ENCODE measurements at places on chromosomes 1 and 21.

- no peak for DNase-seq
These were observed 276.2 kb downstream of the NEGR1 start for GRCh38 chr1:72006092-72006491.

DNA sequence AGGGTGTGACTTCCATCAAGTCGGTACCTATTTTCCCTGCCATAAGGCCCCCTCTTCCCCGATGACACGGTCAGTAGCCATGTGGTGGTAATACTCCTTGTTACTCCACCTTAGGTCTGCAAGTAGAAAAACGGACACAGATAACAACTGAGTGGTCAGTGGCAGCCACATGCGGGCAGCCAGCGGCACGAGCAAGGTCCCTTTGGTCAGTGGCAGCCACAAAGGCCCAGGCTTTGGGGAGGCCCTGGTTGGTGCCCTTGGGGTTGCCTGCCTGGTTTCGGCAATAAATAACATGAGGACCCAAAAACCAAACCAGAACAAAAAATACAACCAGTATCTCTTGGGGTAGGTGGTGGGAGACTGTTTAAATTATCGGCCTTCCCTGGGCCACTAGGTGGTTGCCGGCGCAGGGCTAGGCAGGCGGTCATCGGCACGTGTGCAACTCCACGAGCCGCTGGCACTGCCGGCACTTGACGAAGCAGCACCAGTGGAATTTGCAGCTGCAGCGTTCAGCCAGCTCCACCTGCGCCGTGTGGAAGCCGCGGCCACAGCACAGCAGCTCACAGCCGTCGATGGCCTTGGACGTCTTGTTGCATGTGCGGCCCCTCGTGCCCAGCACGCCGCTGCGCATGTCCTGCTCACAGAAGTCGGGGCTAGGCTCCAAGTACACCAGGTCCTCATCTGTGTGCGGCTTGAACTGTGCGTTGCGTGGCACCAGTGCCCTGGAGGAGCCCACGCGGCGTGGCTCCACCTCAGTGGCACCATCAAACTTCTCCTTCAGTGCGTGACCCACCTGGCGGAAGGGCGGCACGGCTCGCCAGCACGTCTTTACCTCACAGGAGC, 23.1 kb downstream of the WNT4 start:
- DNase-seq = no peak

GRCh38 chr1:7630378-7630777, 140.7 kb upstream of the VAMP3 start:
- DNase-seq = no peak

- no peak for DNase-seq
These were observed 76.3 kb downstream of the NPHP4 start for GRCh38 chr1:5915587-5916571.

GRCh38 chr1:226637147-226637935, 88.8 kb downstream of the STUM start:
- no peak for DNase-seq
